ENCODE measurements at places on chromosomes 1 and 21. TPM values are rescaled to one million over a fixed set of nuclear protein-coding genes. Genes with fewer than 3 reads are reported as not detected.
A peak's percentile ranks its signal among the peaks of the same experiment; 100 is the strongest.

Gene YTHDF2
- 35.1 TPM for polyA plus RNA-seq

Gene TRIM67
- 0.01 TPM for polyA plus RNA-seq

Gene MTARC2
- polyA plus RNA-seq, result 16.3 TPM

Gene ST7L
- polyA plus RNA-seq, result 17.4 TPM

Gene THEM5
- not detected for polyA plus RNA-seq

Gene TLR5
- 0.21 TPM for polyA plus RNA-seq

Gene GIPC2
- not detected for polyA plus RNA-seq

DNA sequence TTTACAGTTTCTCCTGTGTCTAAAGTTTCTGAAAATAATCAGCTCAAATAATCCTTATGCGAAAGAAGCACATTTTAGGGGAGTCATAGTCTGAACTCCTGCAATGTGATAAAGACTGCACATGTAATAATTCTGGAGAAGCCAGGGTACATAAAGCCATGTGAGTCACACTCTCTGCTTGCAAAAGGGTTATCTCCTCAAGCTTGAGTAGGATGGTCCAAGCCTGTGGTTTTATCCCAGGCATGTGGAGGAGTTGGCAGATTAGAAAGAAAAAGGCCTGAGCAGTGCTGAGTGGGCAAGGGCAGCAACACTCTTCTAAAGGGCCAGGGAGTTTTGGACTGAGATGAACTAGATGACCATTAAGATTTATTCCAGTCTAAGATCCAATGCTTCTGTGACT, 220.4 kb downstream of the RHOU start:
- no peak for DNase-seq

DNA sequence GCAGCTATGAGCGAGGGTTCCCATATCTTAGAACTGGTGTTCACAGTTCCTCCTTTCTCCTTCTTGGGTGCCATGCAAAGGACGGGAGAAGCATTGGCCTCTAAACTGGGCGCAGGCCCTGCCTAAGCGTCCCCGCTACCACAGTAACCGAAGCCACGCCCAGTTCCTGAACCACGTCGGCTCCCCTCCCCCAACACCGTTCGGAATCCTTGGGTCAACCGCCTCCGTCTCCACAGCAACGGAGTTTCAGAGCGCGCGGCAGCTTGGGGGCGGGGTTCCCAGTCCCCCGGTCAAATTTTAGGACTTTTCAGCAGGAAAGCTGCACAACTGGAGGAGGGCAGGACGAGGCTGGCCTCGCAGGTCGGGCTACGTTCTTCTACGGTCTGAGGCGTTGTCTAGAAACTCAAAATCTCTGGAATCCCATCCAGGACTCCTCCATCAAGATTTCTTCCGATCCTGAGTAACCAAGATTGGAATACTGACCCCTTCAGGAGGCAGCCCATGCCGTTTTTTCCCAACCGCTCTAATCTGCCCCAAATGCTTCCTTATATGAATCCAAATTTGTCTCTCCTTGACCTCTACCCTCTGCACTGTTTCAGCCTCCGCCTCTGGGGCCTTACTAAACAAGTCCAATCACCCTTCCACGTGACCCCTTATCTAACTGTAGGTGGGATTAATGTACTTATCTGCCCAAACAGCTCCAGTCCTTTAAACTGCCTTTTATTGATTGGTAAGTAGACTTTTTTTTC, at the start of gene SPAG17:
Gene SPAG17 (minus strand): TSS at position 145 of the 749 bp plus-strand sequence. CDS start 71 bp downstream, at position 74.
- no peak for DNase-seq

GRCh38 chr1:187911820-187912219, 1083.1 kb downstream of the PLA2G4A start:
- no peak for DNase-seq

DNA sequence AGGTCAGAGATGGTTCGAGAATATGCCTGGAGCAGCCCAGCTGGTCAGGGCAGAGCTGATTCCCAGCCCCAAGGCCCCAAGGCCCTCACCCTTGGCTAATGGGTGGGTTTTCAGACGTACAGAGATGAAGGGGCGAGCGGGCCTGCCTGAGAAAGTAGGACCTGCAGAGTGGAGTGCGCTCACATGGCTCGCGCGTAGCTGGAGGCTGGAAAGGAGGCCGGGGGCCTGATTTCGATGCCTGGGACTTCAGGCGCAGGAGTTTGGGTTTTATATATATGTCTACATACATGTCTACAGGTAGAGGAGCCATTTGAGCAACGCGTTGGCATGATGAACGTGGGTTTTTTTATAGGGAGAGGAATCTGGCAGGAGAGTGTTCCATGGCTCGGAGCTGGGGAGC, 8.9 kb downstream of the COQ8A start:
- DNase-seq, result no peak

DNA sequence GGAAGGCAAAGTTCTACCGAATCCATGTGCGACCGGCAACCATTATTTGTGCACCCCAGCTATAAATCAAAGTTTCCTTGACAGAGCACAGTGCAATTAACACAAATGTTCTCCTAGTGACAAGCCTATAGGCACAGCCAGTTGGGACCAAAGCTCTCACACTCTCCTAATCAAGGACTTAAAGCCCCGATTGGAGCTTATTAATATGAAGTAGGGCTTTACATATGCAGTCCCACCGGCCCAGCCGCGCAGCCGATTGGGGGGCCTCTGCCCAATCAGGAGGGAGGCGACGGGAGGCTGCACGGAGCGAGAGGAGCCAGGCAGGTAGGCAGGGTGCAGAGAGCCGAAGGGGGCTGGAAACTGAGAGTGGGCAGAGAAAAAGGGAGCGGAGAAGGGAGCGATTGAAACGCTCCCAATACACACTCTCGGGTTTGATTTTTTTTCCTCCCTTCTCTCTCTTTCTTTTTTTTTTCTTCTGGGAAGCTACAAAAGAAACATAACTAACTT, at the start of gene ESRRG:
Gene ESRRG (minus strand): TSS at position 156 of the 507 bp plus-strand sequence. CDS start 130 bp downstream, at position 26.
- peak; percentile 2 for DNase-seq

- no peak for DNase-seq
These were observed 743 bp downstream of the GPR52 start for GRCh38 chr1:174448531-174448883.

DNA sequence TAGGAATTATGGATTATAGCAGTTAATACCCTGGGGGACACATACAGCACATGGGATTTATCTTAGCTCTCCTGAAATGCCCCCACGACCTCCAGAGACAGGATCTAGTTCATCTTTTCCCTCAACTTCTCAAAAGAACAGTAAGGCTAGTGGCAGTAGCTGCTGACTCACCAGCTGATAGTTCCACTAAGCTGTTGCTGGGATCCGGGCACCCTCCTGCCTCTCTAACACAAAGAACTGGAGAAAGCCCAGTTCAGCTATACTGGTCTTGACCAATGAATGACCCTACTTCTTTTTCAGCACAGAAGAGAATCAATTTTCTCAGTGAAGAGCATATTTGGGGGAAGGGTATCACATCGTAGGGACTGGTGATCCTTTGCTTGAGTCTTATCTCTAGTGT, 84.1 kb downstream of the PGBD5 start:
- DNase-seq, result no peak

DNA sequence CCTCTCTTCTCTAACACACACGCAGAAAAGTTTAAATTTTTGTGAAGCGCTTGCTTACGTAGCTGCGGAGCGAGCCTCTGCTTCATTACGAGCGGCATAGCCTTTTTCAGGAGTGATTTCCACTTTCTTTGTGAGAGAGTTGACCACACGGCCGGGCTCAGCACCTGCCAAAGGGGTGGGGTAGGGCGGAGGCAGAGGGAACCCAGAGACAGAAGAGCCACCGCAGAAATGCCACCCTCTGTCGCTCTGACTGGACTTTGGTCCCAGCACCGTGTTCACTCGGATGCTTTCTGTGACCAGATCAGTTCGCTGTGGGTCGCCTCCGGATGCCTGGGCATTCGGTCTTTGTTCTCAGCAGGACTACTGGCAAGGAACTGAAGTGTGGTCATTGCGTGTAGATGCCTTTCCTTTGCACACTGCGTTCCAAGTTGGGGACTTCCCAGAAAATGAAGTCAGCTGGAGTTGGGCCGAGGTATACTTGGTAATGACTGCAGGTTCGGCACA, 883 bp downstream of the CHODL start:
- DNase-seq, result no peak
